ENCODE measurements at places on chromosomes 4 and X. TPM values are rescaled to one million over a fixed set of nuclear protein-coding genes. Genes with fewer than 3 reads are reported as not detected.

CFAP47 gene
- total RNA-seq, result 1.3 TPM

ART3 gene
- total RNA-seq, result not detected

TSPAN7 gene
- 52.3 TPM for total RNA-seq

NMU gene
- total RNA-seq, result 0.81 TPM

PABPC4L gene
- total RNA-seq, result 0.97 TPM

CFI gene
- total RNA-seq, result 66.8 TPM

ZFYVE28 gene
- 12.0 TPM for total RNA-seq

CLDN2 gene
- total RNA-seq, result 2.9 TPM

DNA sequence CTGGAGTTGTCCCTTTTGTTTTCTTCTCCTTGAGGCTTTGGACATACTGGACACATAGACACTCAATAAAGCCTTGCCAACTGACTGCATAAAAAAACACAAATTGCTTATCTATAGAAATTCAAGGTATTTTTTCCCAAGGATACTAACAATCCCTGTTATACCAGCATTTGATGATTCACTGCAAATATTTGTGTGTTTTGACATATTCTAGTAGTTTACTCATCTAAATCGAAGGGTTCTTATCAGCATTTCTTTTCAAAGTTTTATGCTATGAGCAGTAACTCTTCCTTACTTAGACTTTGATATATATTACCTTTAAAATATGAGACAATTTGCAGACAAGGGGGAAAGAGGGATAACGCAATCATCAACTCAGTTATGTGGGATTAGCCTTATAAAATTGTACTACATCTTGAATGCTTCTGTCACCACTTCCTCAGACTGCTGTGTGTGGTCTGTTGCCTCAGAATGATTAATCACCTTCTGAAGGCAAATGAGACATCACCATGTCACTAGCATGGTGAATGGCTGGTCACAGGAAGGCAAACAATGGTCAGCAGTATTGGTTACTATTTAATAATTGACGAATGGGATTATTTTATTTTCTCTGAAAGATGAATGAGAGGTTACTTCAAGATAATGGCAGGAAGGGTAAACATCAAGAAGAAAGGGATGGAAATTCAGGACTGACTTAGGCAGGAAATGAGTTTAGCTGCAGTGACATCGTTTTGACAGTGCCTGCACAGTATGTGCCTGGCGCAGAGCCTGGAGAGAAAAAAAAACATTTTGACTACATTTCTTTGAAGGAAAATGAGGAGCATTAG is 544.3 kb upstream of the CNKSR2 start:
- no peaks in the 10 kb centered on the region for H3K4me1 ChIP-seq
- H3K4me3 ChIP-seq, result no peak overlapping the region

DNA sequence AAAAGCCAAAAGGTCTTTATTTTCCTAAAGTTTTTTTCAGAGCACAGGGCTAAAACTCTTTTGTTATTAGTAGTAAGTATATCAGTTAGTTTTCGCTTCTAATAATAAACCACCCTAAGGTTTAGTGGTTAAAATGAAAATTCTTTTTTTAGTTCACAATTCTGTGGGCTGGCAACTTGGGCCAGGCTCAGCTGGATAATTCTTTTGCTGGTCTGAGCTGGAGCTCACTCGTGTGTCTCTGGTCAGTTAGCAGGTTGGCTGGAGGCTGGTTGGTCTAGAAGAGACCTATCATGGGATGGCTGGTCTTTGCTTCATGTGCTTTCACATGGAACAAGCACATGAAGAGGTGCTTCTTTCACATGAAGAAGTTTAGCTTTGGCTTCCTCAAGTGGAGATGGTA is 227.1 kb upstream of the LCORL start:
- H3K36me3 ChIP-seq, result no peaks in the 10 kb centered on the region
- H3K4me1 ChIP-seq, result no peaks in the 10 kb centered on the region
- no peak overlapping the region for H3K4me3 ChIP-seq
- no peak for DNase-seq
- H3K27ac ChIP-seq, result no peak overlapping the region

DNA sequence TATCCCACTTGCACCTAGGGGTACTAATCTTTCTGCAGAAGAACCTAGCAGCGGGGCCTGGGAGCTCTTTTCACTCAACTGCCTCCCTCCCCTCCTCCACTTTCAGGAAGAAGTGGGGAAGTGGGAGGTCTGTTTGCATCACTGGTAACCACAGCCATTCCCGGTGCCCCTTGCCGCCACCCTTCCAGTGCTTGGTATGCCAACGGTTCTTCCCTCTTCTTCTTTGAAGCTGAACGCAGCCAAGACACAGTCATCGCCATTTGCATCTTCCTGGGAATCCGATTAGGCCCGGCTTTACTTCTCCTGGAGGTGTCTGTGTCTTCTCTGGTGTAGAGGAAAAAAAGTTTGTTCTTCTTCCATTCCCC is 47.2 kb upstream of the RBPJ start:
- H3K4me1 ChIP-seq, result no peaks in the 10 kb centered on the region
- no peaks in the 10 kb centered on the region for H3K27me3 ChIP-seq
- peak overlapping the region; percentile 35 for H3K4me3 ChIP-seq
- no peak for DNase-seq
- H3K36me3 ChIP-seq, result no peaks in the 10 kb centered on the region

- H3K27me3 ChIP-seq, result no peaks in the 10 kb centered on the region
- no peak for DNase-seq
- no peak overlapping the region for H3K4me3 ChIP-seq
Observed at GRCh38 chr4:6183740-6184139, 16.6 kb downstream of the JAKMIP1 start.

- no peak overlapping the region for H3K27ac ChIP-seq
- H3K4me1 ChIP-seq, result no peaks in the 10 kb centered on the region
- DNase-seq, result no peak
- no peaks in the 10 kb centered on the region for H3K36me3 ChIP-seq
- no peaks in the 10 kb centered on the region for H3K27me3 ChIP-seq
Observed at GRCh38 chr4:3623106-3623505, 90.9 kb upstream of the LRPAP1 start.

DNA sequence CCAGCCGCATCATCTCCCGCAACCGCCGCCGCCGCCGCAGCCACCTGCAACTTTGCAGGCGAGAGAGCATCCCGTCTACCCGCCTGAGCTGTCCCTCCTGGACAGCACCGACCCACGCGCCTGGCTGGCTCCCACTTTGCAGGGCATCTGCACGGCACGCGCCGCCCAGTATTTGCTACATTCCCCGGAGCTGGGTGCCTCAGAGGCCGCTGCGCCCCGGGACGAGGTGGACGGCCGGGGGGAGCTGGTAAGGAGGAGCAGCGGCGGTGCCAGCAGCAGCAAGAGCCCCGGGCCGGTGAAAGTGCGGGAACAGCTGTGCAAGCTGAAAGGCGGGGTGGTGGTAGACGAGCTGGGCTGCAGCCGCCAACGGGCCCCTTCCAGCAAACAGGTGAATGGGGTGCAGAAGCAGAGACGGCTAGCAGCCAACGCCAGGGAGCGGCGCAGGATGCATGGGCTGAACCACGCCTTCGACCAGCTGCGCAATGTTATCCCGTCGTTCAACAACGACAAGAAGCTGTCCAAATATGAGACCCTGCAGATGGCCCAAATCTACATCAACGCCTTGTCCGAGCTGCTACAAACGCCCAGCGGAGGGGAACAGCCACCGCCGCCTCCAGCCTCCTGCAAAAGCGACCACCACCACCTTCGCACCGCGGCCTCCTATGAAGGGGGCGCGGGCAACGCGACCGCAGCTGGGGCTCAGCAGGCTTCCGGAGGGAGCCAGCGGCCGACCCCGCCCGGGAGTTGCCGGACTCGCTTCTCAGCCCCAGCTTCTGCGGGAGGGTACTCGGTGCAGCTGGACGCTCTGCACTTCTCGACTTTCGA is 654 bp downstream of the ATOH1 start:
- peaks cover 70% of the 10 kb centered on the region for H3K27me3 ChIP-seq
- H3K4me3 ChIP-seq, result peak overlapping the region; percentile 5
- no peaks in the 10 kb centered on the region for H3K36me3 ChIP-seq
- peak; percentile 80 for DNase-seq

DNA sequence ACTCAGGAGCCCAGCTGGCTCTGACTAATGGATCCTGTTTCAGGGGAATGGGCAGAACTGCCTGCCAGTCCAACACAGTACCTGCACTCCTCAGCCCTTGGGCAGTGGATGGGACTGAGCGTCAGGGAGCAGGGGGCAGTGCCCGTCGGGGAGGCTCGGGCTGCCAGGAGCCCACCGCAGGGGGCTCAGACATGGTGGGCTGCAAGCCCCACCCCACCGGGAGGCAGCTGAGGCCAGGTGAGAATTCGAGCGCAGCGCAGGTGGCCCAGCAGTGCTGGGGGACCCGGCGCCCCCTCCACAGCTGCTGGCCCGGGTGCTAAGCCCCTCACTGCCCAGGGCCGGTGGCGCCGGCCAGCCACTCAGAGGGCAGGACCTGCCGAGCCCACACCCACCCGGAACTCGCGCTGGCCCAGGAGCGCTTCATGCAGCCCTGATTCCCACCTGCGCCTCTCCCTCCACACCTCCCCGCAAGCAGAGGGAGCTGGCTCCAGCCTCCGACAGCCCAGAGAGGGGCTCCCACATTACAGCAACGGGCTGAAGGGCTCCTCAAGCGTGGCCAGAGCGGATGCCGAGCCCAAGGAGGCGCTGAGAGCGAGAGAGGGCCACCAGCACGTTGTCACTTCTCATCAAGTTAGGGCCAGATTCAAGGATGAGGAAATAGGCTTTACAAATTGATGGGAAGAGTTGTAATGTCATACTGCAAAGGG is 668.8 kb downstream of the GALNTL6 start:
- H3K27me3 ChIP-seq, result no peaks in the 10 kb centered on the region
- H3K4me3 ChIP-seq, result no peak overlapping the region
- H3K27ac ChIP-seq, result no peak overlapping the region
- DNase-seq, result no peak
- no peaks in the 10 kb centered on the region for H3K36me3 ChIP-seq

- H3K4me1 ChIP-seq, result no peaks in the 10 kb centered on the region
- H3K27ac ChIP-seq, result no peak overlapping the region
- H3K27me3 ChIP-seq, result no peaks in the 10 kb centered on the region
- no peak for DNase-seq
Observed at GRCh38 chr4:137376312-137376711, 156.0 kb downstream of the PCDH18 start.

- no peak overlapping the region for H3K4me3 ChIP-seq
- no peak for DNase-seq
- no peak overlapping the region for H3K27ac ChIP-seq
- H3K4me1 ChIP-seq, result peaks cover 14% of the 10 kb centered on the region
- H3K27me3 ChIP-seq, result no peaks in the 10 kb centered on the region
- no peaks in the 10 kb centered on the region for H3K36me3 ChIP-seq
Observed at GRCh38 chr4:185513489-185514181, 21.7 kb downstream of the PDLIM3 start.

DNA sequence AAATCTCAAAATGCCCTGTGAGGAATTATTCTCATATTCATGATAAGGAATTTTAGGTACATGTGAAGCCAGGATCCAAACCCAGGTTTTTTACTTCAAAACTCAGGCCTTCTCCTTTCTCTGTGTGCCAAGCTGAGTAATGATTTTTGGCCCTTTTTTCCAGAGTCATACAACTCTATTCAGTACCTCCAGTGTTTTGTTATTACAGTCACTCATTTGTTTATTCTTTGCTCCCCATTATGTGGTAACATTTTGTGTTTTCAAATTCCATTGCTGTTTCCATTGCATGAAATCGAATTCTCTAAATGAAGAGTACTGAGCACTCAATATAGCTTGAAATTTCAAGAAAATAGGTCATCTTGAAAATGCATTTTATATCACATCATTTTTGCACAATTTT is 315.4 kb downstream of the NR3C2 start:
- H3K4me3 ChIP-seq, result no peak overlapping the region
- H3K4me1 ChIP-seq, result no peaks in the 10 kb centered on the region
- no peak overlapping the region for H3K27ac ChIP-seq
- H3K36me3 ChIP-seq, result no peaks in the 10 kb centered on the region
- H3K27me3 ChIP-seq, result no peaks in the 10 kb centered on the region

DNA sequence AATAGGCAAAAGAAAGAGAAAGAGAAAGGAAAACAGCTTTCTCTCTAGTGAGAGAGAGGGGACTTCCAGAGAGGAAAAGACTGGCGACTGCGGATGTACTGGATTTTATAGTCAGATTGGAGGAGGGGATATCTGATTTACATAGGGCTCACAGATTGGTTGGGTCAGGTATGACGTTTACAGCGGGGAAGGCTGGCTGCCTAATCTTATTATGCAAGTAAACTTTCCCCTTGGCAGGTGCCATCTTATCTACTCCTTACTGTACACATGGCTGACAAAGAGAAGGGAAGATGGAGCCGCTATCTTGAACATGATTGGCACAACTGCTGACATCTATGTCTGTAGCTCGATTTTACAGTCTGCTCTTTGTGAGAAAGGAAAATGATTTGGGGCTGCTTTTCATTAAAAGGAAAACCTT is 25.4 kb downstream of the RBPJ start:
- H3K36me3 ChIP-seq, result no peaks in the 10 kb centered on the region
- no peak overlapping the region for H3K4me3 ChIP-seq
- H3K27me3 ChIP-seq, result no peaks in the 10 kb centered on the region
- no peak for DNase-seq
- no peak overlapping the region for H3K27ac ChIP-seq
- peaks cover 52% of the 10 kb centered on the region for H3K4me1 ChIP-seq

DNA sequence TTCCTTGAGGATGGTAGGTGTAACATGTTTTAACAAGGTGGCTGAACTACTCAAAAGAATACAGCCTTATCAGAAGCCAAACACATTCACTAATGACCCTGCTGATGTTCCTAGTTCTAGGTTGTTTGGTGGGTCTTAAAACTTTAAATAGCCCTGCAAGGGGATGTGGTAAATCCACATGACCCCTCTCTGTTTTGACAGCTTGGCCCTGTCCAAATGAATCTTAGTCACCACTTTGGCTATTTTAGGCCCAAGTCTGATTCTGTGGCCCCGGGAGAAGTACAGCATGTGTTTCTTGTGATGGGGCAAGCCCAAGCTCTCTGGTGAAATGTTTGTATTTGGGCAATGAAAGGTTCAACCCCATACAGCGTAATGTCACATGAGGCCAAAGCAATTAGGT is 54.5 kb upstream of the GPR34 start:
- H3K4me3 ChIP-seq, result no peak overlapping the region
- no peak overlapping the region for H3K27ac ChIP-seq
- H3K27me3 ChIP-seq, result no peaks in the 10 kb centered on the region

GRCh38 chr4:183332447-183332846 is 10.2 kb upstream of the CLDN24 start:
- peaks cover 4% of the 10 kb centered on the region for H3K4me1 ChIP-seq
- H3K27me3 ChIP-seq, result no peaks in the 10 kb centered on the region
- H3K4me3 ChIP-seq, result no peak overlapping the region
- DNase-seq, result no peak
- no peaks in the 10 kb centered on the region for H3K36me3 ChIP-seq

- peaks cover 28% of the 10 kb centered on the region for H3K4me1 ChIP-seq
- no peaks in the 10 kb centered on the region for H3K36me3 ChIP-seq
- DNase-seq, result peak; percentile 88
- peak overlapping the region; percentile 76 for H3K27ac ChIP-seq
- H3K4me3 ChIP-seq, result no peak overlapping the region
- H3K27me3 ChIP-seq, result no peaks in the 10 kb centered on the region
Observed at GRCh38 chr4:40316333-40316781, 18.8 kb upstream of the CHRNA9 start.

GRCh38 chr4:155618183-155618838 is 48.3 kb upstream of the GUCY1A1 start:
- H3K36me3 ChIP-seq, result no peaks in the 10 kb centered on the region
- H3K4me1 ChIP-seq, result peaks cover 4% of the 10 kb centered on the region
- H3K27ac ChIP-seq, result no peak overlapping the region
- no peak overlapping the region for H3K4me3 ChIP-seq
- H3K27me3 ChIP-seq, result no peaks in the 10 kb centered on the region

All from left lung (tissue), 14 donors.